ENCODE measurements at places on chromosomes 6 and 20.

DNA sequence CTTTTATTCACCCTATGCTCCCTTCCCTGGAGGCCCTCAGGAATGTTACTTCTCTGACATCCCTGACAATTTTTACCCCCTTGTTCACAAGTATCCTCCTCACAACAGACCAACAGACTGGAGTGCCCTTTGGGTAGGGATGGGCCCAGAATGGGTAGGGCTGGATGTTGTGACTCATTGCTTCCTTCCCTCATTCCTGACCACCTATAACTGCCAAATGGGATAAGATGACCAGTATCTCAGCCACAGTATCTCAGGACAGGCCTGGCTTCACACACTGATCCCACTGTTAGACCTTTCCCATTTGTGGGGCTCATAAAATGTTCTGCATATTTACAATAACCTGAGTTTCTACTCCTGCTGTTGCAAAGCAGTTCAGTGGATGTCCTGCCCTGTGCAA, 223.0 kb upstream of the LRFN2 start:
- no peak for DNase-seq

- DNase-seq = no peak
These were observed 1.1 kb downstream of the ID1 start for GRCh38 chr20:31605902-31606803.

GRCh38 chr6:21135484-21136013, 458.0 kb upstream of the SOX4 start:
- no peak for DNase-seq

DNA sequence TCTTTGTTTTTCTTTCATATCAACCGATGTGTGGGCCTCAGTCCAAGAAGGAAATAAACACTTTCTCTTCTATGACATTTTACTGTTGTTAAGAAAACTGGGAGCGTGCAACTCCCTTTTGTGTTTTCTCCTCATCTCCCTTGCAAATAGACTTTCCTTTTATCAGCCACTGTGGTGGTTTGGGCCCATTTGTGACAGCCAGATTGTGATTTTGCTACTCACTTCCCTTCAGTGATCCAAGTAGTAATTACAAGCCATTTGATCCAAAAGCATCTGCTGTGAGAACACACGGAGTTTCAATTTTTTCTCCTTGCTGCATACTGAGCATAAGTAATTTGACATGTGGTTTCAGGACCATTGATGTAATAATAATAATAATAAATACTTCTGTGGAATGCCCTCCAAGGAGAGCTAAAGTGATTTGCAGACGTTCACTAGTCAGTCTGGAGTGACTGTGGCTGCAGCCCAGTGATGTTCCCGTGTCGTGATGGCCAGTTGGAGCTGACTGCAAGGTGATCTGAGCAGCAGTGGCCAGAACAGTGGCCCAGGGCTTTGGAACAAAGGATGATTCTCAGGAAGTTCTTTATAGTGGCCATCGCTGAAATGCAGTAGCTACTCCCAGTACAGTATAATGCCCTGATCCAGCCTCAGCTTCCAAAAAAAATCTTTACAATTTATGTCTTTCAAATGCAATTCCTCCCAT, 91.9 kb upstream of the CLDN20 start:
- no peak for DNase-seq

- no peak for DNase-seq
These were observed 11.5 kb downstream of the ATP9A start for GRCh38 chr20:51756653-51757052.

DNA sequence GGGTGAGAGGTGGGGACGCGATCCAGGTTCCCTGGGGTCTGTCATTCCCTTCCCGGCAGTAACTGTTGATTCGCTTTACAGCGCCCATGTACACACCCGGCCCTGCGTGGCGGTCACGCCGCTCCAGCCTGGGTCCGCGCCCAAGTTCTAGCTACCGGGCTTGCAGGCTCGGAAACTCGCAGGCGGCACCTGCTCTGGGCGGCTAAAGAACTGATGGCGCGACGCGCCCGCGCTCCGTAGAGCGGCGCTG, 1.4 kb upstream of the POU3F2 start:
- DNase-seq = no peak

DNA sequence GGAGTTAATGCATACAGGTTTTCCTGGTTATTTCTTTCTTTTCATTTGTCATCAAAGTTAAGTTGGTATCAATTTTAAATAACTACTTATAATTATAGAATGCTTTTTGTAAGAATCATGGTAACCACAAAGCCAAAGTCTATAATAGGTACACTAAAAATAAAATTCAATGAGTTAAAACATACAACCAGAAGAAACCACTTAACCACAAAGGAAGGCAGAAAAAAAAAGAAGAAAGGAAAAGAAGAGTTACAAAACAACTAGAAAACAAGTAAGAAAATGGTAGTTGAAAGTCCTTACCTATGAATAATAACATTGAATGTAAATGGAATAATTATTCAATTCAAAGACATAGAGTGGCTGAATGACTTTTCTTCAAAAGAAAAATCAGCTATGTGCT, 45.6 kb downstream of the THBS2 start:
- DNase-seq = no peak

DNA sequence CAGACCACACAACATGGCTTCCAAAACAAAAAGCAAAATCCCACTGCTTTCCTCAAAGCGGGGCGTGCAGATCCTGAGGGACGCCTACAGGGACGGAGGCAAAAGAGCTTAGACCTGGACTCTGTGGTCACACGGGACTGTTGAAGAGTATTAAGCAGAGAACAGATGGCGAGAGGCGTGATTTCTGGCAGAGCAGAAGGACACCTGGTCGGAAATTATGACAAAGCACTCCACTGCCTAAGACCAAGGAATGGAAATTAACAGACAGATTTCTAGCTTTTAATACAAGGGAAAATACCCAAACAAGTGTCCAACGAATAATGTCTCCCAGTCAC, 15.4 kb downstream of the CST7 start:
- DNase-seq = no peak

DNA sequence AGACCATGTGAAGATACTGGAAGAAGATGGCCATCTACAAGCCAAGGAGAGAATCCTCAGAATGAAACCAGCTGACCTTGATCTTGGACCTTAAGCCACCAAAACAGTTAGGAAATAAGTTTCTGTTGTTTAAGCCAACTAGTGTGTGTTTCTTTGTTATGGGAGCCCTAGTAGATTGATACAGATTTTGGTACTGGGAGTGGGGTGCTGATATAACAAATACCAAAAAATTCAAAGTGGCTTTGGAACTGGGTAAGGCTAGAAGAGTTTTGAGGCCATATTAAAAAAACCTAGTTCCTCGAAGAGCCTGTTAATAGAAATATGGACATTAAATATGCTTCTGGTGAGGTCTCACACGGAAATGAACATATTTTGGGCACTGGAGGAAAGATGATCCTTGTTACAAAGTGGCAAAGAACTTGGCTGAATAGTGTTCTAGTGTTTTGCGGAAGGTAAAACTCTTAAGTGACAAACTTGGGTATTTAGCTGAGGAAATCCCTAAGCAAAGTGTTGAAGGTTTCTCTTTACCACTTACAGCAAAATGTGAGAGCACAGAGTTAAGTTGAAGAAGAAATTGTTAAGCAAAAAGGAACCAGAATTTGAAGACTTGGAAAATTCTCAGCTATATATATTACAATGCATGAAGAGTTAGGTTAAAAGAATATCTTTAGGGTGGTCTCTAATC, 55.1 kb upstream of the CD83 start:
- no peak for DNase-seq

- no peak for DNase-seq
These were observed at the start of gene DSP for GRCh38 chr6:7541175-7542064. TSS of gene DSP (plus strand) at chr6:7541671. CDS start at chr6:7541916, 245 bp downstream.

DNA sequence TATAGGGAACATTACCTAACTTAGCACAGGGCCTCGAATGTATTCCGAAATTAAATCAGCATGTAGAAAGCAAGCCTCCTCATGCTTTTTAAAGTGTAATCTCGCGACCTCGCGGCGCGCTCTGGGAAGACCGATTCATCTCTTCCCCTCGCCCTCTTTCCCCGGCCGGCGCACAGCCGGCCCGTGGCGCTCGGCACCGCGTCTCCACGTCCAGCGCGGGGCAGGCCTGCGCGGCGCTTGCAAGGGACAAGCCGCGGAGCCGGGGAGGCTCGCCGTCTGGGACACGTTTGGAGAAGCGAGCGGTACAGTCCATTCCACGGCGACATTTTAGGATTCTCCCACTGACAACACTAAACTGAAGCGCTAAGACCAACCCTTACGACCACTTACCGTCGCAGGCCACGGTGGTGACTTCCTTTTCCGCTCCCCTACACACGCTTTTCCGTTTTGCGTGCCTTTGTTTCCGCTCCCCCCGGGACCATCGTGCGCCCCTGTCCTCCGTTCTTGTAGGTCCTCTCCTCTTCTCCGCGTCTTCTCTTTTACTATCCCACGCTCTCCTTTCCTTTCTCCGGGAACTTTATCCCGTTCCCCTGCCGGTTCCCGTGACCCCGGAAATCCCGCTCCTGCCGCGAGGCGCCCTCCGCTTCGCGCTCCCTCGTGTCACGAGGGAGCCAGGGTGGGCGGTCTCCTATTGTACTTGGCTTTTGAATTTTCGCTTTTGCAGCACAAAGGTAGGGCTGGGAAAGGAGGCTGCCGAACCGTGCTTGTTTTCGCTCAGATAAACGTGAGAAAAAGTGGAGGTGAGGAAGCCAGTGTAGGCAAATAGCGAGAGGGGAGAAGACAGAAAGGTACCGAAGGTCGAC, at the start of gene ECHDC1:
Gene ECHDC1 (minus strand): TSS at position 664 of the 863 bp plus-strand sequence. CDS start 12,581 bp downstream, outside the sequence.
- peak; percentile 60 for DNase-seq

DNA sequence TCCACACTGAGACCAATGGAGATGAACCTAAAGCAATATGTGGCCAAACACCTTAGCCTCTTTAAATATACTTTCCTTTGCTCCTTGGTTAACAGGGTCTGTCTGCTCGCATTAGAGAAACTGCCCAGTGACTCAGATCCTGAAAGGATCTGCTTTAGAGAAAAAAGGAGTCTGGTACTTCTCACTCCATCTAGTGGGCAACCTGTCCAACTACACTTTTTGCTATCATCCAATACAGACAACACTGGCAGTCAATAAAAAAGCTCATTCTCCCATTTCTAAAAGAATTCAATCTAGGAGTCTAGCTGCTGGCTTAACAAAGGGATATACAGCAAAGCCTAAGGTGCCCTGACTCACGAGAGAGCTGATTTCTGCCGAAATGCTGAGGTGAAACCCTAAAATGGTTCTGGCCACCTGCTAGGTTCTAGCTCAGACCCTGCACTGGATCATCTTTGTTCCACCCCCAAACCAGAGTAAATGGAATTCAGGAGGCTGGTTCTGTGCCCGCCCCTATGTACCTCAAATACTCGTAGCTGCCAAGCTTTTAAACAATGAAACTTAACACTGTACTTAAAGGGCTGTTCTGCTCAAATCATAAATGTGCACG, 11.5 kb downstream of the GNL1 start:
- DNase-seq = peak; percentile 62

DNA sequence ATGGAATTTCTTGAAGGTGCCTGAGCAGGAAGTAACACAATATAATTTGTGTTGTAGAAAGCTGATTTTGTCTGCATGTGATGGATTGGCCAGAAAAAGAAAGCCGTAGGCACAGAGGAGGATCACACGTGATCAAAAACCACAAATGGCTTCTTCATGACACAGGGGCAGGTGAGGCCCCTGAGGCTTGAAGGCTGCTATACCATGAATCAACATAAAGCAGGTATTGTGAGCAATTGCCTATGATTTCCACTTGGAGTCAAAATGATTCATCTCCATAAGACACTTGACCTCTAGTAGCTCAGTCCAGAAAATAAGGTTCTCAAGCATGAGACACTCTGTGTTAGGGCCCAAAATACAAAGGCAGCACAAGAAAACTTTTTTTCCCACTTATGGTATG, 42.4 kb upstream of the EYA4 start:
- no peak for DNase-seq

DNA sequence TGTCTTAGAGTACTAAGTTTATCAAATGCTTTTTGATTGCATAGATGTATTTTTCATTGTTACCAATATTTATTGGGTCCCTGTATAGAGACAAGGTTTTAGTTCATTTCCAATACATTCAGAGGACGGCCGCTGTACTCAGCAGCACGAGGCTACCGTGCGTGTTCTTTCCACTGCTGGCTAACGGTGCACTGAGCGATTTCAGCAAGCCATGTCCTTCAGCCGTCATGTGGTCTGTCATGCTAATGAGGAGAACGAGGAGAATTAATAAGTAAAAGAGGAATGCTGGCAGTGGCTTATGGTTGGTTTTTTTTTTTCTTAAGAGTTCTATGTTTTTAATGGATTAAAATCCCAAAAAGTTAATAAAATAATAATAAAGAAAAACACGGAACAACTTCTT, 253.6 kb downstream of the ARID1B start:
- no peak for DNase-seq

GRCh38 chr6:5130135-5130866, 45.2 kb downstream of the PPP1R3G start:
- no peak for DNase-seq

GRCh38 chr6:56656466-56656865, 13.8 kb upstream of the DST start:
- DNase-seq = no peak

DNA sequence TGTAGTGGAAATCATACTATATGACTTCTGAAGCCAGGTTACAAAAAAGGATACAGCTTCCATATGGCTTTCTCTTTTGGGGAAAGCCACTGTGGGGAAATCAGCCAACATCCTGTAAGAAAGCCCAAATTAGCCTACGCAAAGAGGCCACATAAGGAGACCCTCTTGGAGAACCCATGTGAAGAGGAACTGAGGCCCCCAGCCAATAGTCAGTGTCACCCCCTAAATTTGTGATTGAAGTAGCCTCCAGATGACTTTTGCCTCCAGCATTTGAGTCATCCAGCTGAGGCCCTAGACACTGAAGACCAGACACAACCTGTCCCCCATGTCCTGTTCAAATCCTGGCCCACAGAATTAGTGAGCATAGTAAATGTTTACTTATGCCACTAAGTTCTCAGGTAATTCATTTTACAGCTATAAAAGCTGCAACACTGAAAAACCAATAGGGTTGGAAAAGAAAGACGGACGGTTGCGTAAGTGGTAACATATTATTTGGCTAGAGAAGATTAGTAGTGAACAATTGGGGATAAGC, 60.4 kb downstream of the HMGCLL1 start:
- no peak for DNase-seq

DNA sequence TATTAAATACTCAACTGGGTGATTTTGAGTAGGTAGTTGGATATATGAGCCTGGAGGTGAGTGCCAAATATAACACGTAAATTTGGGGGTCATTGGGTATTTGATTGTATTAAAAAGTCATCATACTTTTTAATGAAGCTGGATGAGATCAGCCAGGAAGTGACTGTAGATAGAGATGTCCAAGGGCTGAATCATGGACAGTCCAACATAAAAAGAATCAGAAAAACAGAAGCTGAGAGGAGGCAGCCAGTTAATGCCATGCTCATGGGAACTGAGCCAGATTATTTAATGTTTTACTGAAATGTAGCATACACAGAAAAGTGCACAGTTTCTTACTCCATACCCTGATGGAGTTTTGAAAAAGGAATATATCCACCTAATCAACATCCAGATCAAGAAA, 435.5 kb upstream of the PLCB4 start:
- no peak for DNase-seq

GRCh38 chr6:139979021-139979725, 604.7 kb upstream of the CITED2 start:
- no peak for DNase-seq

Measured in CD4-positive, alpha-beta T cell treated with Interleukin-6 at 100 ng/mL for 8 hours (primary cell).